Activated naive CD8-positive, alpha-beta T cell treated with anti-CD3 and anti-CD28 coated beads, Interleukin-2, amount 50 U/mL, for 24 hours (primary cell): ENCODE measurements at places on chromosomes 4 and X.

GRCh38 chr4:169604131-169604900 is 8.1 kb downstream of the NEK1 start:
- peaks cover 31% of the 10 kb centered on the region for H3K4me1 ChIP-seq
- peaks cover 17% of the 10 kb centered on the region for H3K36me3 ChIP-seq
- DNase-seq: no peak
- peak overlapping the region; percentile 61 for H3K27ac ChIP-seq
- H3K4me3 ChIP-seq: no peak overlapping the region
- H3K27me3 ChIP-seq: no peaks in the 10 kb centered on the region

- no peaks in the 10 kb centered on the region for H3K36me3 ChIP-seq
- no peak overlapping the region for H3K27ac ChIP-seq
- H3K27me3 ChIP-seq: no peaks in the 10 kb centered on the region
- H3K4me1 ChIP-seq: no peaks in the 10 kb centered on the region
- H3K4me3 ChIP-seq: no peak overlapping the region
These were observed 469.0 kb upstream of the MAGEB2 start for GRCh38 chrX:29746326-29746725.

DNA sequence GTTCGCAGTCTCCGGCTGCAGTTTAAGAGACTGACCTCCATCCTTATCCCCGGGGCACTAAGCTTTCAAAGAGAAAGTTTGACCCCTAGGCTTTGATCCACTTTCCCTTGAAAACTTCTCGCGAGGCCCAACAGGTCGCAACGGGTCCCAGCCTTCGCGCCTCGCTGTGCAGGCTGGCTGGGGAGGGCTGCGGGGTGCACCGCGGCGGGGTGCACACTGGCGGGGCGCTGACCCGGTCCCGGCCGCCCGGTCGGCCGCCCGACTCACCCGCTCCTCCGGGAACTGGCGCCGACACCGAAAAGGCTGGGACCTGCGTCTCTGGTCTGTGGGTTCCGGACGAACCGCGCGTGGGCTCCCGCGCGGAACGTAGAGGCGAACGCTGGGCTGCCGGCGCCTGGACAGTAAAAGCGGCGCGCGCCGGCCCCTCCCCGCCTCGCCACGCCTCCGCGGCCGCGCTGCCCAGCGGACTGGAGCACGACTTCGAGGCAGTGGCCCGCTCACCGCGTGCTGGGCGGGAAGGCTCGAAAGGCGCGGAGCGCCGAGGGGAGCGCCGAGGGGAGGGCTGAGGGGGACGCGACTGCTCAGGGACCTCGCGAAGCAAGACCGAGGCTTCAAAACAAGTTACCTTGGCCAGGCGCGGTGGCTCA is at the start of gene TAF7L:
Gene TAF7L, minus strand, starts transcription at position 378 of the 647 bp plus-strand sequence. CDS start 3,791 bp downstream, outside the sequence.
- no peak within 1 kb of the TSS for H3K4me3 ChIP-seq
- H3K27ac ChIP-seq: no peak within 1 kb of the TSS
- H3K27me3 ChIP-seq: peaks cover 5% of the 10 kb centered on the region
- no peaks in the 10 kb centered on the region for H3K36me3 ChIP-seq

- H3K27ac ChIP-seq: peak overlapping the region; percentile 73
- H3K4me3 ChIP-seq: peak overlapping the region; percentile 24
- H3K27me3 ChIP-seq: no peaks in the 10 kb centered on the region
- peak; percentile 26 for DNase-seq
These were observed 15.4 kb downstream of the FAM9C start for GRCh38 chrX:13028871-13029636.

GRCh38 chrX:81662381-81662780 is 460.5 kb downstream of the SH3BGRL start:
- no peaks in the 10 kb centered on the region for H3K4me1 ChIP-seq
- H3K27ac ChIP-seq: no peak overlapping the region
- no peak for DNase-seq
- H3K36me3 ChIP-seq: no peaks in the 10 kb centered on the region
- no peaks in the 10 kb centered on the region for H3K27me3 ChIP-seq

DNA sequence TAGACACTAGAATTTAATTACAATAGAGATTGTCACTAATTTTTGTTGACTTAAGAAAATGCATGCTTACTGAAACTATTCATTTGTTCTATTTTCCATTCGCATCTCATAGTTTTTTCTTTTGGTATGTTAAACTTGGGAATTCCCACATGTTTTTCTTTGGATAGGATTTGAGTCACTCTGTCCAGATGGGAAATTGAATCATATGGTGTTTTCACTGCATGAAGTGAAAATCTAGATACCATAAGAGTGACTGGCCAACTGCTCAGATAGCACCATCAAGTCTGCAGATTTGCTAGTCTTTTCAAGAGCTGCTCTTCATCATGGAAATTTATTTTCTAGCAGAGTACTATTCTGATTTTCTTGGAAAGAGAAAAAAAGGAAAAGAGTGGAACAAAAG is 172.6 kb downstream of the FAM47B start:
- H3K4me3 ChIP-seq: no peak overlapping the region
- no peak overlapping the region for H3K27ac ChIP-seq
- no peak for DNase-seq
- H3K36me3 ChIP-seq: no peaks in the 10 kb centered on the region
- H3K27me3 ChIP-seq: no peaks in the 10 kb centered on the region

DNA sequence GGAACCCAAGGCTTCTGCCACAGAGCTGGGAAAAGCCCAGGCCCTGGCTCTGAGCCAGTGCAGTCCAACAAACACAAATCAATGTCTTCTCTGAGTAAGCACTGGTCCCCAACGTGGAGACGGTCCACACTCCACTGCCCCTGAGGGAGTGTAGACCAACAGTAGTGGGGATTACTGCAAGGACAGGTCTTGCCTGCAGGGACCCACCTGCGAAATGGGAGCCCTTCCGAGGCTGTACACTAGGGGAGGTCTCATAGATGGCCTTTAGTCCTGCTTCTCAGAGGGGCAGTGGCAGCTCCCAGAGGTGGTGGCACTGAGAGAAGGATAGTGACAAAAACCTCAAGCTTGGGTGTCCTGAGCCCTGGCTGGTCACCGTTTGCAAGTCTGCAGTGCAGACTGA is 19.5 kb downstream of the ENPP6 start:
- no peaks in the 10 kb centered on the region for H3K4me1 ChIP-seq
- H3K4me3 ChIP-seq: no peak overlapping the region
- H3K36me3 ChIP-seq: no peaks in the 10 kb centered on the region
- H3K27ac ChIP-seq: no peak overlapping the region
- no peak for DNase-seq

DNA sequence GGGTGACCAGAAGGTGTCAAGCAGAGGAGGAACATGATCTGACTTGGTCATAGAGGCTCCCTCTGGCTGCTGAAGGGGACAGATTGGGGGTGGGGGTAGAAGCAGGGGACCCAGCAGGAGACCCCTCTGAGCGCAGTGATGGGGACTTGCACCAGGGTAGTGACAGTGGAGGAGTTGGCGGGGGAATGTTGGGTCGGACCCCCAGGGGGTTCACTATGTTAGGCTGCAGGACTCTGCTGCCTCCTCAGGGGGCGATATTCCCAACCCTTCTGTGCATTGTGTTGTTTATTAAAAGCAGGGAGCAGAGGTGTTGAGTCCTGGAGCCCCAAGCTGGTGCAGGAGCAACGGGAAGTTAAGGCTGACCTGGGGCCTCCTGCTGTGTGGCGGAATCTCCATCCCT is 8.8 kb downstream of the WDR13 start:
- H3K4me3 ChIP-seq: no peak overlapping the region
- H3K4me1 ChIP-seq: no peaks in the 10 kb centered on the region
- peaks cover 8% of the 10 kb centered on the region for H3K36me3 ChIP-seq
- DNase-seq: no peak
- H3K27me3 ChIP-seq: no peaks in the 10 kb centered on the region

- H3K27me3 ChIP-seq: no peaks in the 10 kb centered on the region
- no peaks in the 10 kb centered on the region for H3K4me1 ChIP-seq
- no peak overlapping the region for H3K27ac ChIP-seq
These were observed 65.8 kb downstream of the TEC start for GRCh38 chr4:48203819-48204218.

GRCh38 chr4:110627977-110628662 is 5.2 kb upstream of the PITX2 start:
- peaks cover 9% of the 10 kb centered on the region for H3K36me3 ChIP-seq
- no peak overlapping the region for H3K4me3 ChIP-seq
- H3K27me3 ChIP-seq: peaks cover 87% of the 10 kb centered on the region
- peaks cover 19% of the 10 kb centered on the region for H3K4me1 ChIP-seq
- H3K27ac ChIP-seq: no peak overlapping the region
- DNase-seq: no peak

GRCh38 chr4:2500547-2500946 is 31.6 kb downstream of the RNF4 start:
- no peaks in the 10 kb centered on the region for H3K27me3 ChIP-seq
- H3K4me3 ChIP-seq: no peak overlapping the region
- peak overlapping the region; percentile 33 for H3K27ac ChIP-seq
- peaks cover 12% of the 10 kb centered on the region for H3K4me1 ChIP-seq
- H3K36me3 ChIP-seq: peaks cover 56% of the 10 kb centered on the region

DNA sequence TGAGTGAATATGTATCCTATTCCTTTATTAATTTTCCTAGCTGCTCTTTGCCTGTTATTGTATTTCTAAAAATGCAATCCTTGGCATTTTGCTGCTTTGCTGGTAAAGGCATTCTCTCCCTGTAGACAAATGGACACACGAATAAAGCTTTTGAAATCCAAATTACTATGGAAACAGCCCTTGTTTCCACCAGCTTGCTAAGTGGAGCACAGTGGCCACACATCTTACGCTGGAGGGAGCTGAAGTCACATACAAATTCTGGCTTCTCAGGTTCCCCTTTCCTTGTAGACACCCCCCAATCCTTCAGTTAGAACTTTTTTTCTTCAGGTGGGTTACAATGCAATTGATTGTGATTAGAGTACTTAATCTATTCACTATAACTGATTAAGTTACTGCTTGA is 66.2 kb downstream of the AGA start:
- no peak overlapping the region for H3K27ac ChIP-seq
- H3K27me3 ChIP-seq: no peaks in the 10 kb centered on the region
- no peak overlapping the region for H3K4me3 ChIP-seq
- no peak for DNase-seq
- no peaks in the 10 kb centered on the region for H3K4me1 ChIP-seq

DNA sequence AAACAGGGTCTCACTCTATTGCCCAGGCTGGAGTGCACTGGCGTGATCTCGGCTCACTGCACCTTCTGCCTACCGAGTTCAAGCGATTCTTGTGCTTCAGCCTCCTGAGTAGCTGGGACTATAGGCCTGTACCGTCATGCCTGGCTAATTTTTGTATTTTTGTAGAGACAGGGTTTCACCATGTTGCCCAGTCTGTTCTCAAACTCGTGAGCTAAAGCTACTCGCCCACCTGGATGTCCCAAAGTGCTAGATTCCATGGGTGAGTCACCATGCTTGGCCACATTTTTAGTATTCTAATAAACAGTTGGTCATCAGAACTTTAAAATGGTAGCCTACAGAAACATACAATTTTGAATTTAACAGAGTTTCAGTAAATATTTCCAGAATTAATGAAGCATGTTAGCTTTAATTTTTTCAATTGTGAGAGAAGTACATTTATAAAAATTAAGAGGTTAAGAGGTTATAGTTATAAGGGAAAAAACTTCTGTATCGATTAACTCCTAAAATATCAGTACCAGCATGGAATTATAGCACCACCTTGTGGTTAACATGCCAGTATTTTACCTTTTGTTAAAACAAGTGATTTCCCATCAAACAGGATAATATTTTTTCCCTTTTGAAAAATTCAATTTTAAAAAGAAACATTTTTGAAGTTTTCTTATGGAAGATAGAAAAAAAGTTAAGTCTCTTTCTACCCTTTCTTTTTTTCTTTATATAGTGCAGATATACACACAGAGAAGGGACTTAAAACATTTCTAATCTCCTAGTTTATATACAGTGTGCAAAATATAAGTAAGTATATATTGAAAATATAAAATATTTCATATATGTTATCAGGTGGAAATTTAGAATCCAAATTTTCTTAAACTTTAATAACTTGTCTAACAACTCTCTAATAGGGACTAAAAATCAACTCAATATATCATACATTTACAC is 35.4 kb downstream of the CEP44 start:
- H3K4me3 ChIP-seq: no peak overlapping the region
- H3K4me1 ChIP-seq: no peaks in the 10 kb centered on the region
- peaks cover 3% of the 10 kb centered on the region for H3K36me3 ChIP-seq
- H3K27ac ChIP-seq: no peak overlapping the region
- H3K27me3 ChIP-seq: no peaks in the 10 kb centered on the region

DNA sequence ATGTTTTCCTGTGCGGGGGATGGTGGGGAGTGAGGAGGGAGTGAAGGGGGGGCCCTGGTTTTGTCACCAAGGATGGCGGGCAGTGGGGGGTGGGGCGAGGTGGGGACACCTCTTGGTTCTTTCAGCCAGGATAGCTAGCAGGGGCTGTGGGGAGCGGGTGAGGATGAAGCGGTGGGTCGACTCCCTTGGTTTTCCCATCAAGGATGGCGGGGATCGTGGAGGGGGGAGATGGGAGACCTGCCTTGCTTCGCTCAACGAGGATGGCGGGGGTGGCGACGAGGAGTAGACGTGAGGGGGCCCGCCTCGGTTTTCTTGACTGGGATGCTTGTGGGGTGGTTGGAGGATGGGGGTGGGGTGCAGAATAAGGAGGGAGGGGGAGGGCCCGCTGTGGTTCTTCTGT is 643 bp downstream of the FHL1 start:
- peak overlapping the region; percentile 50 for H3K4me3 ChIP-seq
- no peak overlapping the region for H3K27ac ChIP-seq
- peaks cover 3% of the 10 kb centered on the region for H3K27me3 ChIP-seq
- no peaks in the 10 kb centered on the region for H3K36me3 ChIP-seq
- DNase-seq: peak; percentile 3
- H3K4me1 ChIP-seq: peaks cover 30% of the 10 kb centered on the region

DNA sequence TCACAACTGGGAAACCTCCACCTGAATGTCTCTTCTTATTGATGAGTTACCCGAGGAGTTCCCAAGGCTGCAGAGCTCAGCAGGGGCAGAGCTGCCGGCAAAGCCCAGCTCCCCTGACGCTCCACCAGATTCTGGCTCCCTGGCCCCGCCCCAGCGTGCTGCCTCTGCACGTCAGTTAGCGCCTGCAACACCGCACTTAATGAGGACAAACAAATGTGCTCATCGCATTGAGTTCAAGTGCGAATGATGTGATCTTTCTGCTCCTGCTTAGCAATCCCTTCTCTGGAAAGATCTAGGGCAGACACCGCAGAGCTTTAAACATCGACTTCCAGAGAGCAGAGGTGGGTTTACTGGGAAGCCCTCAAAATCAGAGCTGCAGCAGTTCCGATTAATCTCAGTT is 55.5 kb upstream of the FBXW7 start:
- no peak overlapping the region for H3K4me3 ChIP-seq
- peaks cover 2% of the 10 kb centered on the region for H3K36me3 ChIP-seq
- H3K27me3 ChIP-seq: peaks cover 5% of the 10 kb centered on the region
- H3K27ac ChIP-seq: no peak overlapping the region

- H3K27ac ChIP-seq: no peak overlapping the region
- no peak for DNase-seq
- H3K4me1 ChIP-seq: no peaks in the 10 kb centered on the region
These were observed 27.5 kb downstream of the POU3F4 start for GRCh38 chrX:83535417-83536196.

- H3K36me3 ChIP-seq: peaks cover 37% of the 10 kb centered on the region
These were observed 200.2 kb downstream of the LRBA start for GRCh38 chr4:150814873-150815272.

GRCh38 chr4:13445841-13446790 is 38.0 kb downstream of the RAB28 start:
- DNase-seq: no peak
- H3K36me3 ChIP-seq: peaks cover 24% of the 10 kb centered on the region
- no peak overlapping the region for H3K27ac ChIP-seq
- no peak overlapping the region for H3K4me3 ChIP-seq
- peaks cover under 1% of the 10 kb centered on the region for H3K4me1 ChIP-seq

GRCh38 chr4:75968084-75968483 is 22.7 kb downstream of the SDAD1 start:
- H3K27ac ChIP-seq: peak overlapping the region; percentile 23
- no peak overlapping the region for H3K4me3 ChIP-seq
- peaks cover 89% of the 10 kb centered on the region for H3K36me3 ChIP-seq
- DNase-seq: no peak
- no peaks in the 10 kb centered on the region for H3K4me1 ChIP-seq
